Pancreas (tissue), 10 donors: ENCODE measurements at places on chromosomes 1 and 21. TPM values are rescaled to one million over a fixed set of nuclear protein-coding genes. Genes with fewer than 3 reads are reported as not detected.

DNA sequence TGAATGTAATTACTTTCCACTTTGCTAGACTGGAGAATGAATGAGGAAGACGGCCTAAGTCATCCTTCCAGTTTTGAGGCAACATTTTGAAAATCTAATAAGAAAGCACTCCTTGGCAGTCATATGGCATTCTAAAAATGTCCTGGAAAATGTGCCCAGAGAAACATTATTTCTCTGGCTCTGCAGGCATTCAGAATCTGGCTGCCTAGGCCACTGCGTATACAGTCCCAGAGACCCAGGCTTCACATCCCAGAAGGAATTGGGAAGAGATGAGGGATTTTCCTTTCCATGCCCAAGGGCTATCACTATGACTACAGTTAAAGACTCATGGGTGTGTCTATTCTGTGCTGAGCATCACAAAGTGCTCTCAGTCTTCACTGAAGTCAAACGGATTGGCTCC lies 92.9 kb downstream of the BEND5 start:
- H3K27me3 ChIP-seq: no peaks in the 10 kb centered on the region
- DNase-seq: no peak
- H3K4me3 ChIP-seq: no peak overlapping the region
- no peak overlapping the region for H3K27ac ChIP-seq

FGR gene
- total RNA-seq: 2.0 TPM

LCE3D gene
- not detected for total RNA-seq

DNA sequence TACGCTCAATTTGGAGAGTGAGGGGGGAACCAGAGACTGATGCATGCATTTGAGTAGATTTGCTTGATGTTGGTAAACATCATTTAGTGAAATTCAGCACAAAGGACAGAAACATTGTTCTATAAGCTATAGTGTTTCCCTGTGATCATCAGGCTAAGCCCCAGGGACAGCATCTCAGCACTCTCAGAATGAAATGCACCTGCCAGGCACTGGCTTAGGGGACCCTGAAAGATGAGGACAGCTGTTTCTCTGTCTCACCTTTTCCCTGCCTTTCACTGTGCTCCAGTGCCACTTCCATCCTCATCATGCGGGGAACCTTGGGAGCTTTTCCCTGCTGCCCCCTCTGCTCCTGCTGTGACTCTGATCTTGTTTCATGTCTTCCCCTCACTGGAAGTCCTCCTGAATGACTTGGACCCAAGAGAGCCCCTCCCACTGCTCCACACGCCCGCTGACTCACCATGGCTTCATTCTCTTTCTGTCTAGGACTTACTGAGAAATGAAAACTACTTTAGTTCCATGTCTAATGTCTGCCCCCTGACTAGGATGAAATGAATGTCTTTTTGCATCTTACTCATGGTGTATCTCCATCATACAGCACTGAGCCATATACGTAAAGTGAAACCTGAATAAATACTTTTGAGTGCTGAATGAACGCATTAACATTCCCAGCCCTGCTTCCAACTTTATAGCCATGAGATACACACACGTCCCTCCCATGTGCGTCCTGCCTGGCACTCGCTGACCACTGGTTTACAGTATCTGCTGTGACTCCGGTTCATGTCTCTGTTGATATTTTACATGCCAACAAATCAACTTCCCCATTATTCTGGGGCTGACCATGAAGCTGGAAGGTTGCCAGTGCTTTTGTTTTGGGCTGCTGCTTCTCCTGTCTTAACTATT lies 182.0 kb downstream of the PCP4 start:
- H3K27me3 ChIP-seq: no peaks in the 10 kb centered on the region
- DNase-seq: no peak
- no peaks in the 10 kb centered on the region for H3K4me1 ChIP-seq
- no peak overlapping the region for H3K27ac ChIP-seq
- H3K4me3 ChIP-seq: no peak overlapping the region

SLC1A7 gene
- not detected for total RNA-seq

DNA sequence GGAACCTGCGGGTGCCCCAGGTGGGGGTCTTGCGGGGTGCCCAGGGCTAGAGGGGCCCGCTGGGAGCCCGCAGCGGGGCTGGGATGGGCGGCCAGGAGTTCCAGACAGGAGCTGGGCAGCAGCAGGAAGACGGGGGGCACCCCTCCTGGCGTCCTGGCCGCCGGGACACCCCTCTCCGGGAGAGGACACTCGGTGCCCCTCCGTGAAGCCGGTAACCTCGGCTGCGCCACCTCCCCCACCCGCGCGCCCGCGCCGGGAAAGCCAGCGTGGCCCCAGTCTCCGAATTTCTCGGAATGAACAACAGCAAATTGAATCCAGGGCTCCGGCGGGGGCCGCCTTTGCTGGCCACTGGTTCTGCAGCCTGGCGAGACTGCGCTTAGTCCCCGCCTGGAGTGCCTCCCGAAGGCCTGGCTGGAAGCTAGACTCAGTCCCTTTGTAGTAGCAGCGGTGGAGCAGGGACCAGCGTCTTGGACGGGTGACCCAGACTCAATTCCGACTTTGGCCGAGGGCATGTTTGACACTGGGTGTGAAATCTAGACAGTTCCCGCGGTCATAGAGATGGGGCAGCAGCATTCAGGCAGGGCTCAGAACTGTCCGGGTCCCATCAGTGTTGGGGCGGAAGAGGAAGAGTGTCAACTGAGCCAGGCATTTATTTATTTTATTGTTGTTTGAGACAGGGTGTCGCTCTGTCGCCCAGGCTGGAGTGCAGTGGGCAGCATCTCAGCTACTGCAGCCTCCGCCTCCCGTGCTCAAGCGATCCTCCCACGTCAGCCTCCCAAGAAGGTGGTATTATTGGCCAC lies 773 bp downstream of the IFNGR2 start:
- H3K4me3 ChIP-seq: peak overlapping the region; percentile 84
- H3K36me3 ChIP-seq: no peaks in the 10 kb centered on the region
- no peaks in the 10 kb centered on the region for H3K27me3 ChIP-seq
- H3K4me1 ChIP-seq: peaks cover 5% of the 10 kb centered on the region

DNA sequence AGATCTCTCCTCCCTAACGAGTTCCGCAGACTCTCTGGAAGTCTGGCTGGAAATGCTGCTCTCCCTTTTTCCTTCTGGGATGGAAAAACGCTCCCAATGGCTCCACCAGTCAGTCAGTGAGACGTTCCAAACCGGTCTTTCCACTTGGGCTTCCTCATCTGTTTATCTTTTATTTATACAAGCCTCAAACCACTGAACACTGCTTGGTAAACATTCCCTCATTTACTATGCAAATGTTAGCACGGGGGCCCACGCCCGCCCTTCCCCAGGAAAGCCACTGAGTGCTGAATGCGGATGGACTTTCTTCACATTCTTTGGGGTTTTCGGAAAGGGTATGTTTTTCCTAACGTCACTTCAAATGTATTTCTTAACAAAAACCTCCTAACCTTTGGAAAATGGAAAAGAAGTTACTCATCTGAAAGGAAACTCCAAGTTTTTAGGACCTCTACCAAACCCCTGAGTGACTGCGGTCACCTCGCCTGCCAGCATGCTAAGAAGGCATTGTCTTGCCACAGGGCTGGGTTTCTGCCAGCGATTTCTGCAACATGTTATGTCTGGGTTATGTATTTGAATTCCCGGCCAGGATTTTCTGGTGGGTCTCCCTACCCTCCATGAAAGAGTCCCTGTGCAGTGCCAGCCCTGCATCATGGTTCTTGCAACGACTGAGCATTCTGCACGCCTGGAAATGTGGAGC lies 14.0 kb upstream of the UMODL1 start:
- H3K4me3 ChIP-seq: peak overlapping the region; percentile 18
- no peak for DNase-seq
- no peaks in the 10 kb centered on the region for H3K27me3 ChIP-seq
- peak overlapping the region; percentile 24 for H3K27ac ChIP-seq
- H3K4me1 ChIP-seq: peaks cover 20% of the 10 kb centered on the region

DNA sequence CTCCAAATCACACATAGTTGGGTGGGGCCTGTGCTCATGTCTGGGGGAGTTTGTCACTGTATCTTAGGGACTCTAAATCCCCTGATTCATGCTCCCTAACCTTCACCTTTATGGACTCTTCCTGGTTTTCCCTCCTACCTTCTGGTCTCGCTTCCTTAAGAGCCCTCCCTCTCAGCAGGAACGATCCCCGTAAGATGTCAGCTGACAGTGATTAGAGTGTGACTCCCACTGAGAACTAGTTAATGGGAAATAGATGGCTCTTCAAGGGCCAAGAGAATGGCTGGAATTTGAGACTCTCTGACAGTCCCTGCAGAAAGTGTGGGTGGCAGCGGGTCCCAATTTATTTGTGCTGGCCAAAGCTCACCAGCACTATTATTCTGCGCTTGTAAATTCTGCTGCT lies 22.0 kb downstream of the LYPD8 start:
- no peak overlapping the region for H3K27ac ChIP-seq
- H3K27me3 ChIP-seq: no peaks in the 10 kb centered on the region
- H3K4me3 ChIP-seq: no peak overlapping the region
- no peaks in the 10 kb centered on the region for H3K4me1 ChIP-seq

UBXN10 gene
- total RNA-seq: 1.3 TPM

DNA sequence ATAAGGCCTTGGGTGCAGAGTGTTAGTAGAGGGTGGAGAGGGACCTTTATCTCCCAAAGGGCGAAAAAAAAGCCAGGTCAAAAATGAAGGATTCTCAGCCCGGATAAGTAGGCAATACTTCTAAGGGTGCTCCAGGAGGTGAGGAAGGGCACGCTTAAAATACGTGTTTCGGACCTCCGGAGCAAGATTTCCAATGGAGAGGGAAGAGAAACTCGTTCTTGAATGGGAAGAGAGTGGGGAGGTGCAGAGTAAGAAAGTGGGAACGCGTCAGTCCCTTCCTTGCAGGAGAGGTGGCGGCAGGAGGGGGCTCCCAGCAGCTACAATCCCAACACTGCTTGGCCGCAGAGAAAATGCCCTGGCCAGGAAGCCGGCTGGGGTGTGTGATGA lies 581 bp downstream of the EFCAB14 start:
- peak overlapping the region; percentile 86 for H3K4me3 ChIP-seq
- no peaks in the 10 kb centered on the region for H3K27me3 ChIP-seq
- no peak for DNase-seq

DNA sequence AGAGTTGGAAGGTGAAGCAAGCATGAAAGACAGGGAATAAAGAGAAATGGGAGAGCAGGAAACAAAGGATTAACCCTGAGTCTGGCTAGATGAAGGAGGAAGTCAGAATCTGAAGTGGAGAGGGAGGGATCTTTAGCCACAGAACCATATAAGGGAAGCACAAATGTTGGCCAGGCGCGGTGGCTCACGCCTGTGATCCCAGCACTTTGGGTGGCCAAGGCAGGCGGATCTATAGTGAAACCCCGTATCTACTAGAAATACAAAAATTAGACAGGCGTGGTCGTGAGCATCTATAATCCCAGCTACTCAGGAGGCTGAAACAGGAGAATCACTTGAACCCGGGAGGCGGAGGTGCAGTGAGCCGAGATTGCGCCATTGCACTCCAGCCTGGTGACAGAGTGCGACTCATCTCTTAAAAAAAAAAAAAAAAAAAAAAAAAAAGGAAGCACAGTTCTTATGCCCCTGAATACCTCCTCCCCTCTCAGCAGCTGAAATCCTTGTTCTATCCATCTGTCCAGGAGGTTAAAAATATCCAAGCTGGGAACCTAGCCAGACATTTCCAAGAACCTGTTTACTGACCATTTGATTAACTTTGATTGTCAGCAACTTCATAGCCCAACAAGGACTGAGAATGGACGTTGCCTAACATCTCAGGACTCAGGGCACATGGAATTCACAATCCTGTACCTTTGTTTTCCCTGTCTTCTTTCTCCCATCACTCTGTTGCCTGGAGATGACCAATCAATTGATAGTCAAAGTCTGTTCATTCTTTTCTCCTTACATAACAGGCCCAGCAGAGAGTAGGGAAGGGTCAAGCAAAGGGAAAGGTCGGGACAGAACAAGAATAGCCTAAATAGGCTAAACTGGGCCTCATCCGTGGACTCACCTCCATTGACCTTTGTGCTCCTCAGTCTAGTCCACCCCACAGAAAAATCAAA lies 10.6 kb downstream of the TXNIP start:
- peaks cover 38% of the 10 kb centered on the region for H3K4me1 ChIP-seq
- H3K4me3 ChIP-seq: no peak overlapping the region
- peak overlapping the region; percentile 40 for H3K27ac ChIP-seq
- no peaks in the 10 kb centered on the region for H3K27me3 ChIP-seq
- DNase-seq: no peak

DNA sequence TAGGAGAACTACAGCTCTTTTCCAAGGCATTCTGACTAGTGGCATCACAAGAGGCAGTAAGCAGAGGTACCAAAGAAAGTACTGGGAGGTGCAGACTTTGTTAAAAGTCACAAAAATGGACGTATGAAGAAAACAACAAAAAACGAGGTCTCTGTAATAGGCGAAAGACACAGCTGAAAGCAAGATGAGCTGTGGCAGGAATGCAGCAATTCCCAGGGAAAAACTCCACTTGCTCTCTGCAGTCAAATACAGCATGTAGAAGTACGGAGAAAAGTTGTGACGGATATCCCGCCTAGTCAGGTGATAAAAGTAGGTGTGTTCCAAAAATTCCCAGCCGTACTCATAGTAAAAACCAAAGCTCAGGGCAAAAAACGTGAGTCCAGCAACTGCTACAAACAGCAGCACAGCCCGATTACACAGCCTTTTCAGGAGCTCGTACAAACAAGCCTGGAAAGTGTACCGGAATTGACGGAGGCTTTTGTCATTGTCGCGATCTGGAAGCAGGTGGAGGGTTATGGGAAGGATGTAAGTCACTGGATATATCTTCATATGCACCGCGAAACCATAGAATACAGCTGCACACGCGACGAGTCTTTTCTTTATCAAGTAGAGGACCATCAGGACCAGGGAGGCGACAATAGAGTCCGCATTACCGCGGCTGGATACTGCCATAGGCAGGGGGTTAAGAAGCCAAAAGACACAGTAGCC lies 979 bp downstream of the PIGM start:
- peaks cover 3% of the 10 kb centered on the region for H3K4me1 ChIP-seq
- no peaks in the 10 kb centered on the region for H3K27me3 ChIP-seq
- DNase-seq: no peak
- no peaks in the 10 kb centered on the region for H3K36me3 ChIP-seq
- H3K4me3 ChIP-seq: peak overlapping the region; percentile 65

GRCh38 chr1:167158111-167158812 lies 62.4 kb upstream of the POU2F1 start:
- H3K4me3 ChIP-seq: no peak overlapping the region
- H3K27ac ChIP-seq: no peak overlapping the region
- no peaks in the 10 kb centered on the region for H3K4me1 ChIP-seq
- H3K36me3 ChIP-seq: no peaks in the 10 kb centered on the region
- H3K27me3 ChIP-seq: no peaks in the 10 kb centered on the region

GRCh38 chr21:18252256-18252655 lies 7.6 kb downstream of the CHODL start:
- no peak for DNase-seq
- no peaks in the 10 kb centered on the region for H3K27me3 ChIP-seq

ZYG11A gene
- total RNA-seq: not detected

GRCh38 chr1:201422436-201423030 lies 1.0 kb upstream of the TNNI1 start:
- H3K4me3 ChIP-seq: no peak overlapping the region
- no peak overlapping the region for H3K27ac ChIP-seq
- H3K27me3 ChIP-seq: no peaks in the 10 kb centered on the region
- no peak for DNase-seq
- H3K4me1 ChIP-seq: no peaks in the 10 kb centered on the region

- peak overlapping the region; percentile 13 for H3K4me3 ChIP-seq
- no peaks in the 10 kb centered on the region for H3K36me3 ChIP-seq
- no peaks in the 10 kb centered on the region for H3K4me1 ChIP-seq
- H3K27ac ChIP-seq: peak overlapping the region; percentile 51
- peak; percentile 30 for DNase-seq
Measured at GRCh38 chr1:217089361-217090014, 366.3 kb upstream of the ESRRG start.

PDC gene
- not detected for total RNA-seq
